ENCODE measurements at places on chromosomes 4 and X.

- DNase-seq, result no peak
Observed at GRCh38 chr4:12712648-12713339, 771.3 kb downstream of the RAB28 start.

DNA sequence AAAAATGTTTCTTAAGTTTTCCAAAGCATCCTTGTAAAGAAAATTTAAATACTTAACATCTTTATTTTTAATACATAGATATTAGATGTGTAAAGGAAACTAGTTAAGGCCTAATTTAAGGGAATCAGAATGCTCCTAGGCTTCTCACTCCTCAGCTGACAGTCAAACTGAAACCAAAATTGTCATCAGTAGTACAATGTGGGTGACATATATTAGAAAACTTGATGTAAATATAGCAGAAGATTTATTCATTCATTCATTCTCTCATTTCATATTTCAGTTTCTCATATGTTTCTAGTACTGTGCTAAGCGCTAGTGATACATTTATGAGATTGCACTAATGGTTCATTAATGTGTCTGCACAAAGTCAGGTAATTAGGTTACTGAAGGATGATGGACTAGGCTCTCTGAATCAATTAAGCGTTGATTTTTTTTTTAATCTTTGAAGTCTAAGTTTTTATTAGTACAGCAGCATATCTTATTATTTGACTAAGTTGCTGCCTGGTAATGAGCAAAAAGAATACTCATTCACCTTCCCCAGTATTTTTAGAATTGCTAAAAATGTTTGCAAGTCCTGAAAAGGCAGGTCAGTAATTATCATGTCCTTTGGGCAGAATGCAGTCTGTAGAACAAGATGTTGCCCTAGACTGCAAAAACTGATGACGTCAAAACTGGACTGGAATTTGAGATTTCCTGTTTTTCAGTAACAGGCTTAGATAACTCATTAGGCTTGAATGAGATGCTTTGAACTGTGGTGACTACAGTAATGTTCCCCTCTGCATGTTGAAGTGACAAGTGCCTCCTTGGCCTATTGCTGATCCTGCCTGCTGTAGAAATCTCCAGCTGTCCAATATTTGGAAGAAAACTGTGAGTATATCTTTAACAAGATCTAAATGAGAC lies 128.7 kb downstream of the ARHGAP24 start:
- no peak for DNase-seq

GRCh38 chrX:10800796-10801195 lies 180.4 kb upstream of the MID1 start:
- DNase-seq, result no peak

- no peak for DNase-seq
Observed at GRCh38 chr4:140711910-140712309, 44.3 kb downstream of the TBC1D9 start.

DNA sequence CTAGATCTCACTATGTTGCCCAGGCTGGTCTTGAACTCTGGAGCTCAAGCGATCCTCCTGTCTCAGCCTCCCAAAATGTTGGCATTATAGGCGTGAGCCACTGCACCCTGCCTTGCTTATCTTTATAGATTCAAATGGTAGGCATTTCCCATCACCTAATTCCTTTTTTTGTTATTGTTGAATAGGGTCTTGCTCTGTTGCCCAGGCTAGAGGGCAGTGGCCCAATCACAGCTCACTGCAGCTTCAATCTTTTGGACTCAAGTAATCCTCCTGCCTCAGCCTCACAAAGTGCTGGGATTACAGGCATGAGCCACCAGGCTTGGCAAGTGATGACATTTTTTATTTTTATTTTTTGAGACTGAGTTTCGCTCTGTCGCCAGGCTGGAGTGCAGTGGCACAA lies 16.7 kb upstream of the WDR45 start:
- DNase-seq, result no peak

- DNase-seq, result no peak
Observed at GRCh38 chrX:25389266-25389665, 373.5 kb upstream of the ARX start.

DNA sequence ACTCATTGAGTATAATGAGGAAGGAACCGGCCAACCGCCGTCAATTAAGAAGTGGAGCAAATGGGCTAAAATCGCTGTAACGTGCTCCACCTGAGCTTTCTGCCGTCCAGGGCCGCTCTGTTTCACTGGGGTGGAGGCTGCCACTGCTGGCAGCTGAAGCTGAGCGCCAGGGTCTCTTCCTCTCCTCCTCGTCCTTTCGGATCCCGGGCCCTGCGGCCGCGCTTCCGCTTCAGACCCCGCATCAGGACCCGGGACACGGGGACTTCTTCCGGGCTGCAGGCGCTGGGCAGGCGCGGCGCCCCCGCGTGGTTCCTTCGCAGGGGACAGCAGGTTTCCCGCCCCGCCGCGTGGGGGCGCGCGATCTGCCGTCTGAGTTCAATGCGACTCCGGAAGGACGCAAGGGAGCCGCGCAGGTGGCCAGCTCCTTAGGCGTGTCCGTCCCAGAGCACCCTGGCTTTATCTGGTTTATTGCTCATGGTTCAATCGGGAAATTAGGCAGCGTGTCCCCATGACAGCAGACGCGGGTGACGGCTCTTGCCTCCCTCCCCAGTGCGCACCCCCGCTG lies 519.8 kb downstream of the TRIML1 start:
- no peak for DNase-seq

GRCh38 chrX:21926527-21927278 lies 13.8 kb upstream of the SMS start:
- DNase-seq, result peak; percentile 86

DNA sequence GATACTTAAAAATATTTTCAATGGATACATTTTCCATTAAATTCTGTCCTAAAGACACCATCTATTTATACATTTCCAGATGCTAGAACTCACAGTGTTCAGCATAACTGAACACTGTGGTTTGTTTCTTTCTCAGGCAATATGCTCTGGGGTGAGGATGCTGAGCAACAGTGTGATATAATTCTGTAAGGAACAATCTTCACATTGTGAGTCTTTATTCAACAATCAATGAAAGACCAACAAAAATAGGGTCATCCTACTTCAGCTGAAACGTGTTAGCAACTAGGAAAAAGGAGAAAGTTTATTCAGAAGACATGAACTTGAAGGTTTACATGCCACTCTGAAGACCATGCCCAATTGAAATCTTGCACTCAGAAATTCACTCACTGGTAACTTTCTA lies 284.8 kb downstream of the UNC5C start:
- no peak for DNase-seq
